Smooth muscle cell of the brain vasculature (primary cell): ENCODE measurements at places on chromosomes 6 and 20.

DNA sequence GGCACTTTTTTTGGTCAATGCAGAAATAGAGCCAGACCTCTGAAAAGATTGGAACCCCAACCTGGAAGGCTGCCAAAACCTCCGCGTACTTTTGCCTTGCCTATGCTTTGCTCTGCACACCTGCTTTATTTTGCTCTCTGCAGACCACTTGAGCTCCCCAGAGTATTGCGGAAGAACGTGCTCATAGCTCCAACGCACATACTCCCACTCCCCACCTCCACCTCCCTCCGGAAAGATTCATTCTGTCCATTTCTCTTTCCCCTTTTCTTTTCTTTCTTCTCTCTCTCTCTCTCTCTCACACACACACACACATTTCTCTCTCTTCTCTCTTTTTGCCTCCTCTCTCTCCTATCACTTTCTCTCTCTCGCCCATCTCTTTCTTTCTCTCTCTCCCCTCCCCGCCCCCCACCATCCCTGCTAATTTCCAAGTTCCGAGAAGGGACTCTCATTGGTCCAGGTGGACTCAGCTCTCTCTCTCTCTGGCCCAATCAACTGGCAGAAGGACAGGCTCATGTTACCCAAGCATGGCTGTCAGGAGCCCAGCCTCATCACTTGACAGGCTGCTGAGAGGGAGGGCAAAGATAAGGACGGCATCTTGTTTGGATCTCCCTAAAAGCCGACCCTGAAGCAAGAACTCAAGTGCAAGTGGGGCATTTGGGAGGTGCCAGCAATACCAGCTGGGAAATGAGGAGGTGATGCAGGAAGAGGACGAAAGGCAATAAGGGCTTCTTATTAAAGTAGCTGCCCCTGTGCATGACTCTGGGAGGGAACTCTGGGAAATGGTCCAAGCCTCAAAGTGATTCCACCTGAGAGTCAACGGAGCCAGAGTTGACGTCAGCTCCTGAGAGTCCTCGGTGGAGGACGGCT, 246.1 kb downstream of the LY86 start:
- DNase-seq, result no peak

DNA sequence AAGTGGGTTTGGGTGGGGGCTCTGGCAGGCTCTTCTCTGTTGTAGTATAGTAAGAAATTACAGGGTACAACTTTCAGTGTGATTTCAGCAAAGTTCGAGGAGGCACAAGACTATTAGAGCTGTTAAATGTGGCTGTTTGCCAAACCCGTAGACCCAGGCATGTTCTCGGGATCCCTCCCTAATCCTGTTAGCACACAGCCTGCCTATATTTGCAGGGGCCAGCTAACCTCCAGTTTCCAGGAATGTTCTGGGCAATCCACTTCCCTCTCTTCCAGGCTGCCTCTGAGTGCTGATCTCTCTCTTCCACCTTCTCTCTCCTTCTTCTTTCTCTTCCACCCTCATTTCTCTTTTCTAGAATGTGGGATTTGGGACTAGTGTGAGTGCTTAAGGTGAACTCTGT, 34.8 kb upstream of the ZFP64 start:
- no peak for DNase-seq

GRCh38 chr6:108653949-108654348, 93.2 kb downstream of the FOXO3 start:
- no peak for DNase-seq

DNA sequence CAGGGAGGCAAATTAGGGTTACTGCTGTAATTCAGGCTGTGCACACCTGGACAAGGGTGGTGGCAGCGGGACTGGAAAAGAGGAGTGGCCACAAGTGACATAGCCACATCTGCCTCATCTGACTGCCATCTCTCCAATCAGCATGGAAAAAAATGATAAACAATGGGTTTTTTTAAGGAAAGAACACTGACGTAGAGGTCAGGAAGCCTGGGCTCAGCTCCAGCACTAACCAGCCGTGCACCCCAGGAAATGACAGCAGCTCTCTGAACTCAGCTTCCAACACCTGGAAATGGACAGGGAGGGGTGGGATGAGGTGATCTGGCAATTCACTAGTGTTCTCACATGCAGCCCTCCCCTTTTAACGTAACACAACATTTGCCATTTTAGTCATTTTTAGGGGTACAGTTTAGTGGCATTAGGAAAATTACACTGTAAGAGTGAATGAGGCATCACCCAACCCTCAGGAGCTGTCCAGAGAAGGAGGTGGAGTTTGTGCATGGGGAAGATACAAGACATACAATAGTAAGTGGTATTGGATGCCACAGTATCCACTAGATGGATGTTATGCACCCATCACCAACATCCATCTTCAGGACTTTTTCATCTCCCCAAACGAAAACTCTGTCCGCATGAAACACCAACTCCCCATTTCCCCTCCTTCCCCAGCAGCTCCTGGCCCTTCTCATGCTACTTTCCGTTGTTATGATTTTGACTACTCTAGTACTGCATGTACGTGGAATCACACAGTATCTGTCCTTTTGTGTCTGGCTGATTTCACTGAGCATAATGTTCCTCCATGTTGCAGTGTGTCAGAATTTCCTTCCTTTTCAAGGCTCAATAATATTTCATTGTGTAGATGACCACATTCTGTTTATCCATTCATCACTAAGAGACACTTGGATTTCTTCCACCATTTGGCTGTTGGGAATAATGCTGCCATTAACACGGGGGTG, 215.5 kb upstream of the ECI2 start:
- DNase-seq, result no peak

GRCh38 chr6:32085759-32086459, 23.2 kb downstream of the TNXB start:
- DNase-seq, result no peak

GRCh38 chr6:155510879-155511278, 55.2 kb upstream of the NOX3 start:
- no peak for DNase-seq

DNA sequence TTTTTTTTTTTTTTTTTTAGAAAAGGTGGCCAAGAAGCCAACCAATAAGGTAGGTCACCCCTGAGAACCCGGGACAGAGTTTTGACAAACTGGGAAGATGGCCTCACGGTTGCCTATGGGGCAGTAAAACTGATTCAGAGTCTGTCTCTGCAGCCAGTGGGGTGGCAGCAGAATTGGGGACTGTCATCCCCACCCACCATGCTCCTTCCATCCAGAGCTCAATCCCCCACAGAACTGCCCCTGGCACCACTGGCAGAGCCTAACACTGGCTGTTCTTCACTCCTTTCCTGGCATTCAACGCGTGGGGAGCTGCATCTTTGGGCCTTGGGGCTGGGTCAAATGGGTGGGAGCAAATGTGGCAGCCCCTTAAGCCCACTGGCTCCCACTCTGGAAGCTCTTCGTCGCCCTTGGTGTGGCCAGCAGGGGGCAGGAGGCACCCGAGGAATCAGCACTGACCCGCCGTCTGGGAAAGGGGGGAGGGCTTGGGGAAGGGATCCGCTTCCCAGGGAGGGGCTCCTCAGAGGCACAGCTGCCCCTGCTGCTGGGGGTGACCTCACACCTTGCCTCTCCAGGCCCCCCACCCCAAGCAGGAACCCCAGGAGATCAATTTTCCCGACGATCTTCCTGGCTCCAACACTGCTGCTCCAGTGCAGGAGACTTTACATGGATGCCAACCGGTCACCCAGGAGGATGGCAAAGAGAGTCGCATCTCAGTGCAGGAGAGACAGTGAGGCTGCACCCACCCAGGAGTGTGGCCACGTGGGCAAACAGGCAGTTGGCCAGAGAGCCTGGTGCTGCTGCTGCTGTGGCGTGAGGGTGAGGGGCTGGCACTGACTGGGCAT, 10.4 kb downstream of the CD40 start:
- no peak for DNase-seq
